ENCODE measurements at places on chromosomes 5 and 9.

DNA sequence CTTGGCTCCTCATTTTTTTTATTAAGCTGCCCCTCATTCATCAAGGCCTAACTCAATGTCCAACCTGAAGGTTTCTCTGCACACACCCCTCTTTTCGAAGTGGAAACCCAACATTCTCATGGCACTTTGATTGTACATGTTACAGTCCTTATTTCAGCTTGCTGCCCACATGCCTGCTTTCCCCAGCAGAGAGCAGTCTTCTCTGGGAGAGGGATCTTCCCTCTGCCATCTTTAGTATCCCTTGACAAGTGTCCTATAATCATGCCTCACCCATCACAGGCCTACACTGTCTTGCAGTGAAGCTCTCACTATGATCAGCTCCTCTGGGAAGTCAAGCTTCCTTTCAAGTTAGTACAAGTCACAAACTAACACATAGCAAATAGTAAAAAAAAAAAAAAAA is 175.1 kb downstream of the ACER2 start:
- no peak for DNase-seq

GRCh38 chr5:54469622-54470021 is 14.1 kb downstream of the HSPB3 start:
- DNase-seq = no peak

DNA sequence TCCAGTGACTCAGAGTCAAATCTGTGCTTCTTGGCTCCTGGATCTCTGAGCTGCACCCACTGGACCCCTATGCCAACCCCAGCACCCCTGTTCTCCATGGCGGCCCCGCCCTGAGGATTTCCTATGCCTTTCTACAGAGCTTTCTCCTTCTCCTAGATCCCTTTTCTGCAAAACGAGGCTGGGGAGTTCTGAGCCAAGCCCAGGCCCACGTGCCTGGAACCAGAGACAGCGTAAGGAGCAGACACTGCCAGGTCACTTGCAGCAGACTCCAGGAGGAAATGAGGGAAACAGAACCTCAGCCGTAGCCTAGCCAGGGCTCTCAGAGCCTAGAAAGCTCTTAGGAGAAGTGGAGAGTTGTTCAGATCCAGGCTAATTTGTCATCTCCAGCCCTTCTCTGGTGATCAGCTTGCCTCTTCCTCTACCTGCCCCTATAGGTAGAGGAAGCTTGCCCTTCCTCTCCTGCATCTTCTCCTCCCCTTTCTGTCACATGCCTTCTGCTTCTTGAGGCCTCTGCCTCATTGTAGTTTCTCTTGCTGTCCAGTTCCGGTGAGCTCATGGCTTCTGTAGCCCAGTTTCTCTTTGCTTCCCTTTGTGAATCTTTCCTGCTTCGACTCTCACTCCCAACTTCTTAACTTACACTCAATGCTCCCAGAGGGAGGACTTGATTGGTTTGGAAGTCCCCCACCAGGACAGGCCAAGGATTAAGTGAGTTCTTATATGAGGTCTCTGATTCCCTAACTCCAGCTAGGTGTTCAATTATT is 163.4 kb downstream of the RGS3 start:
- no peak for DNase-seq

GRCh38 chr9:125961072-125961471 is 213.9 kb downstream of the PBX3 start:
- no peak for DNase-seq

DNA sequence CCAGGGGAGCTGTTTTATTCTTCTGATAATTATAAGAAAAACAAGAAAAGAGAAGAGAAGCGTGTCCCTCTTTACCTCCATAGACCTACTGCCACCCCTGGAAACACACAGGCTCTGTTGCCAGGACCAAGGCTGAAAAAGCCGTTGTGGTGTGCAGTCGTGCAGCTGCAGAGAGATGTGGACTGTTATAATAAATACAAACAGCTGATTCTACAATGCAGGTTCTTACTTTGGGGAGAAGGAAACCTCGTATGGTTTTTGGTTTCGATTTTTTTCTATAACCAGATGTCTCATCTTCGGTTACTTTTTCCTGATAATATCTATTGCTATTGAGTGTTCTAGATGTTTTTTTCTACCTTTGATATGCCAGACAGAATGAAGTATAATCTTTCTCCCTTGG is 28.1 kb downstream of the FYB1 start:
- no peak for DNase-seq

DNA sequence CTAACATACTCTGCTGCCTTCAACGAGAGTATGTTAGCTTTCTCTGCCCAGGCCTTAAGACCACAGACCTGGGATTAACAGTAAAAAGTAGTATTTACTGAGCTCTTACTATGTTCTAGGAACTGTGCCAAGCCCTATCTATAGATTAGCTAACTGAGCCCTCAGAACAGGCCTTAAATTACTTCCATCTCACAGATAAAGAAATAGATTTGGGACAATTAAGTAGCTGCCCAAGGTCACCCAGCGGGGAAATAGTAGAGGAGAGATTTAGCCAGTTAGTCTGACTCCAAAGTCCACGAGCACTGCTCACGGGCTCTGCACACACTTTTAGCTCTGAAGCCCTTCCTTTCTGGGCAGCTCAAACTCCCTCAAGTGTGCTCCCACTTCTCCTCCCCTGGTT is 64.5 kb upstream of the EQTN start:
- DNase-seq = no peak

DNA sequence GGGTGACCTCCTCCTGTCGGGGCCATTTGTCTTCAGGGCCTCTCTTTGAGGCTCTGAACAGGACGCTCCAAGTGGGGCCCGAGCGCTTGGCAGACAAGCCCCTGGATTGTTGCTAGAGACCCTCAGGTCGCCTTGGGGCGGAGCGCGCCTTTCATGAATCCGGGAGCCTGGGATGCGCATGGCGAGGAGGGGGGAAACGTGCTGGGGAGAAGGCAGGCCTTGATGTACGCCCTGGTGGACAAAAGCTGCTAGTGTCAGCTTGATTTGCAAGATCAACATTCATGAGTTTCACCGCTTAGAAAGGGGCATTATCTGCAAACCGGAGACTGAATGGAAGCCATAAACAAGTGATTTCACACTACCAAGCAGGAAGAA is 226.3 kb downstream of the SMARCA2 start:
- DNase-seq = no peak

DNA sequence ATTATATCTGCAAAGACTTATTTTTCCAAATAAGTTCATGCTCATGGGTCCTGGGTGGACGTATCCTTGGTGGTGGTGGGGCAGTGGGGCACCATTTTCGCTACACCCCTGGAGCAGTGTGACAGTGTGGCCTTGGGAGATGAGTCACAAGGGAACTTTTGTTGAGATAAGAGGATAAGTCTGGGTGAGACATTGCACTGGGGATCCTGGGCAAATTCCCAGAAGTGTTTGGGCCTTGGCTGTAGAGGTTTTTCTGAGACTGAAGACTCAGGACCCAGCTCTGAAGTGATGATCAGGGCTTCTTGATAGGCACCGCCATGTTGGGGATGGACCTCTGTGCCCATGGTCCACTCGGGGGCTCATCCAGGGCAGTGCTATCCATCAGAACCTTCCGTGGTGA is 149.4 kb downstream of the MACROH2A1 start:
- no peak for DNase-seq

GRCh38 chr5:72171667-72172066 is 64.4 kb downstream of the MAP1B start:
- DNase-seq = no peak

DNA sequence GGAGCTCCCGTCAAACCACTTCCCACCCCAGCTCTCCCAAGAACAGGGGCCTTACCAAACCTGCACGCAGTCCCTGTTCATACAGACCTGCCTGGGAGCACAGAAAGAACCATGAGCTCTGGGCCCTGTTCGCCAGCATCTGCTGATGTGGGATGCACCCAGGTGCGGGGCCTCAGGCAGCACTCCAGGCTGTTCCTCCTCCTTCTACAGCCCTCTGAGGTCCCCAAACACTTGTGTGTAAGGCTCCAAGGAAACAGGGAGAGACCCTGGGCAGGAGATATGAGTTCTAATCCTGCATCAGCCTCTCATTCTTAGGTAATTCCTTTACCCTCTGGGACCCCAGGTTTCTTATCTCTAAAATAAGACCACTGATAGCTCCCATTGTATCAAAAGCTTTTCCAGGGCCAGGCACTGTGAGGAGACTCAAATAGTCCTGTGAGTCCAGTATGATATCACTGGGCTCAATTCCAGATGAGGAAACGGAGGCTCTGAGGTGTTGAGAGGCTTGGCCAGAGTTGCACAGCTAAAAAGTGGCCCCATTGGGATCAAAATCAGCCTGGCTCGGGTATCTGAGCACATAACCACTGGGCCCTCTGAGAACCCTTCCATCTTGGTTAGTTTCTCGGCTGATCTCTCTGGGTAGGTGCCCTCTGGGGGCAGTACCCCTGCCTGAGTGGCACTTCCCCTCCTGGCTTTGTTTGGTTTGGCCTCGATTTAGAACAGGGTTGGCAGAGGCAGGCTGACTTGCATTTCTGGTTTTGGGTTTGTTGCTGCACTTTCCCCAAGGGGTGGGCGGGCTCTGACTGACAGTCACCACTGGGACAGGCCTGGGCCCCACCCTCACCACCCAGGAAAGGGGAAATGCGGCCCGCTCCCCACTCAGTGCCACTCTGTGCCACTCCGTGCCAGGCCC is 116.8 kb downstream of the RGS3 start:
- peak; percentile 66 for DNase-seq

GRCh38 chr9:126217250-126217653 is 109.4 kb upstream of the MVB12B start:
- DNase-seq = no peak

- no peak for DNase-seq
These were observed 14.3 kb upstream of the LHX3 start for GRCh38 chr9:136219276-136219675.

- no peak for DNase-seq
These were observed 259.5 kb downstream of the BNC2 start for GRCh38 chr9:16611001-16611400.

DNA sequence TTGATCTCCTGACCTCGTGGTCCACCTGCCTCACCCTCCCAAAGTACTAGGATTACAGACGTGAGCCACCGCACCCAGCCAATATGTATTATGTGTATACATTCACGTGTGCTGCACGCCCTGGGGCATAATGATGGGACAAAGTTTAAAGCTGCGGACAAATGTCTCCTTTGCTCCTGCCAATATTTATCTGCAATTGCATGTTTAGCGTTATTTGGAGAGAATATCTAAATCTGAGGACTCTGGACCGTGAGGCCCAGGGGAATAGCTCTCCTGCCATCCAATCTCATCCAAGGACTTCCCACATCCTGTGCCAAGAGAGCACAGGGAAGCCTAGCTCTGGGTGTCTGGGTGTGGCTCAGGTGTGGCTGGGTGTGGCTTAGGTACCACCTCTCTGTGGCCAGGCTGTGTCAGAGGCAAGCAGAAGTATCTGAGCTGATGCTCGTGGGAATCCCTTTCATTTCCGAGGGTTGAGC is 6.9 kb upstream of the BOD1 start:
- DNase-seq = no peak

DNA sequence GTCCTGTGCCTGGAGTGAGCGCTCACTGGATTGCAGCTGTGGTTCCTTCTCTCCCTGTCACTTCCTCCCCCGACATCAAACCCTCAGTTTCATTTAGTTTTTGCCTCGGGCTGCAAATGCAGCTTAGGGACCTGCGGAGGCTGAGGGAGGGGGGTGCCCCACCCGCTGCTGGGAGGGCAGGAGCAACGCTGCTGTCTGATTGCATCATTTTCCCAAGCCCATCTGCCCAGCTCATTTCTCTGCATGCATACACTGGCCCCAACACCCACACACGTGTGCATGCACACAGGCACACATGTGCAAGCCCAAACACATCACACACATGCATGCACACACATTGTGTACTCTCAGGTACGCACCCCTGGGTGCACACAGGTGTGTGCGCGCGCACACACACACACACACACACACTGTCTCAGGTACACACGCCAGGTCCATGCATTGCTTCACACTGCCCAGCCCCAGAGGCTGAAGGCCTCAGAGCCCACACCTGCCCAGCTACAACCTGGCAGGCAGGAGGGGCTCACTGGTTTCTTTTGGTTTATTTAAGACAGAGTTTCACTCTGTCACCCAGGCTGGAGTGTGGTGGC is 3.4 kb downstream of the ASS1 start:
- no peak for DNase-seq

- DNase-seq = no peak
These were observed 11.1 kb downstream of the ZNF608 start for GRCh38 chr5:124735169-124735858.

GRCh38 chr5:95958310-95959014 is 3.2 kb downstream of the ELL2 start:
- no peak for DNase-seq

DNA sequence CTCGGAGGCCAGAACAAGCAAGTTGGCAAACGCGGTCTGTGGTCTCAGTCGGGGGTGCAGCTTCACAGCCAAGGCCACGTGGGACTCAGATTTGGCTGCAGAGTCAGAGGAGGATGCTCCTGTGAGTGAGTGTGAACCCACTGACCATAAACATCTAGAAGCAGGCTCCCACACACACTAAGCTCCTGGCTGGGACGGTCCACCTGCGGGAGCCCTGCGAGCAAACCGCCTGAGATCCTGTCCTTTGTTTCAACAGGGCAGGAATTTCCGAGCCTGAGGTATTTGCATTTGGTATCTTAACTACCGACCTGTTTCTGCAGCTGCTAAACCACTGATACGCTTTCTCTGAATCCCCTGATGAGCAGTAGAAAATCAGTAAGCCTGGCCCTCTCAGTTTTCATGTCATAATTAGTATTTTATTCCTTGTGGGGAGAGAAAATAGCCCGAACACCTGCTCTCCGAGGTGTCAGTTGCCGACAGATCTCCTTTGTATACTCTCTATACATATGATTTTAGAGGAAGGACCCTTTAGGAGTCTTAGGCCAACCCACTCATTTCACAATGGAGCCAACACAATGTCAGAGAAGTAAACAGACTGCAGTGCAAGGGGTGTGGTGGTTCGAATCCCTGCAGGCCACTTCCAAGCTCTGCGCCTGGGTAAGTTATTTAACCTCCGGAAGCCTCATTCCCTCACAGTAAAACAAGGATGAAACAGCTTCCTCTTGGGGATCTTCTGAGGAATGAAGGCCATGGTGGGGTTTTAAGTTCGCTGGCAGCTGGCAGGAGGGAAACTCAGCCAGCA is 40.9 kb upstream of the PWWP2A start:
- no peak for DNase-seq

DNA sequence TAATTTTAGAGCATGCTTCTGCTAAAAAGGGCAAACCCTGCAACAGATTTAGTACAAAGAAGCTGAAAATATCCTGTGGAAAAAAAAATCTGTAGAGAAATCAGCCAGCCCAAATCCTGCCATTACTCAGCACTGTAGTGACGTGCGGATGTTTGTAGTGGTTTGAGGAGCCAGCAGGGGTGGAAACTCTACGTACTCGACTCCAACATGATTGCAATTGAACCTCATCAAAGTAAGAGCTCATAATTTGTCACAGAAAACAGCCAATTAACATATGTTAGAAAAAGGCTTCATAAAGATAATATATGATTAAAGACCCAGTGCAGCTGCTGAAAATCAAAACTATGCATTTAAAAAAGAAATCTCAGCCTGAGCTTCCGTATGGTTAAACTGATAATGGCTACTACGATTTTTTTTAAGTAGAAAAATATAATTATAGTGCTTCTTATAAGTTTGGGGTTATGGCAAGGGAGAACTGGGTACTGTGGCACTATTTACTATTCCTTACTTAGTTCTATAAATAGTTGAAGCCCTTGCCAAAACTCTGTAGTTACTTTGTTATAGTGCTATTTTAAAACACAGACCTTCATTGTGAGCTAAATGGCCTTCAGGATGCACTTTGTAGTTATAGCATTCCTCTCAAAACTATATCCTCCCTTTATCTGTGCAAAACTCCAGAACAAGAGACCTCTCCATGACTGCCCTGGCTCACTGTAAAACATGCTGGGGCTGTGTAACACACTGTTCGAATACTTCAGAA is 49.4 kb downstream of the MEF2C start:
- DNase-seq = peak; percentile 52

Data from activated CD8-positive, alpha-beta memory T cell treated with anti-CD3 and anti-CD28 coated beads, Interleukin-2, amount 50 U/mL, for 4 hours (primary cell).